GM19239 (cell line): ENCODE measurements at places on chromosomes 7 and 10.

DNA sequence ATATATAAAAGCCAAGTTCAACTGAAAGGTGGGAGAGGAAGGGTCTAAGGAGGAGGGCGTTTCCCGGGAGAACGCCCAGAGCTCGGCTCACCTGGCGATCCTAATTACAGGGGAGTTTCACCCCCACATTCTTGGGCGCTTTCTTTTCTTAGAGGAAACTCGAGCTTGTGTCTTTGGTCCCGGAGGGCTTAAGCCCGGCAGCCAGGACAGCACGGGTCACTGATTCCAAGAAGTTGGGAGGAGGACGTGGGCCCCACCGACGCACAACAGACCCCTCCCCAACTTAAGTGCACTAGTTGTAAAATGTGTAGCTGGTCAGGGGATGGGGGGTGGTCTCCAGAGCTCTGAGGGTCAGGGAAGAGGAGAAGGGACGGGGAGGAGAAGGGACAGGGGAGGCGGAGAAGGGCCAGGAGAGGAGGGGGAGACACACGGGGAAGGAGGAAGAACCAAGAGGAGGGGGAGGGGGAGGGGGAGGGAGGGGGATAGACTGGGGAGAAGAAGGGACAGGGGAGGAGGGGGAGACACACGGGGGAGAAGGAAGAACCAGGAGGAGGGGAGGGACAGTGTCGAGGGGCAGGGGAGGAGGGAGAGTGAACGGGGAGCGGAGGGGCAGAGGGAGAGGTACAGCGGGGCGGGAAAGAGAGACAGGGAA is 874 bp downstream of the BAIAP2L1 start:
- DNase-seq = no peak

DNA sequence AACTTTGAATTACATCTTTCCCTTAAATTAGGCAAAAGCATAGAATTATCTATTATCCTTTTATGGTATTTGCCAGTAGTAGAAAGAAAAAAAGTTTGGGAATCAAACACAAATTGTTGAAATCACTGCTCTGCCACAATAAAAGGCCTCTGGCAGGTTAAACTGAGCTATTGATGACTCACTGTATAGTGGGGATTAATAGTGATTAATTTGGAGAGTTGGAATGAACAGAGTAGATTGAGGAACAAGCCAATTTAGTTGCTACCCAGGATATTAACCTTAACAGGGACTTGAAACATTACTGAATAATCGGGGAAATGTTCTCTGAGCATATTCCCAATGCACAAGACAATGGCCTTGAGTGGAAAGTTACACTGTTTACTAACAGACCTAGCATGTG is 33.1 kb downstream of the MASTL start:
- no peak for DNase-seq

DNA sequence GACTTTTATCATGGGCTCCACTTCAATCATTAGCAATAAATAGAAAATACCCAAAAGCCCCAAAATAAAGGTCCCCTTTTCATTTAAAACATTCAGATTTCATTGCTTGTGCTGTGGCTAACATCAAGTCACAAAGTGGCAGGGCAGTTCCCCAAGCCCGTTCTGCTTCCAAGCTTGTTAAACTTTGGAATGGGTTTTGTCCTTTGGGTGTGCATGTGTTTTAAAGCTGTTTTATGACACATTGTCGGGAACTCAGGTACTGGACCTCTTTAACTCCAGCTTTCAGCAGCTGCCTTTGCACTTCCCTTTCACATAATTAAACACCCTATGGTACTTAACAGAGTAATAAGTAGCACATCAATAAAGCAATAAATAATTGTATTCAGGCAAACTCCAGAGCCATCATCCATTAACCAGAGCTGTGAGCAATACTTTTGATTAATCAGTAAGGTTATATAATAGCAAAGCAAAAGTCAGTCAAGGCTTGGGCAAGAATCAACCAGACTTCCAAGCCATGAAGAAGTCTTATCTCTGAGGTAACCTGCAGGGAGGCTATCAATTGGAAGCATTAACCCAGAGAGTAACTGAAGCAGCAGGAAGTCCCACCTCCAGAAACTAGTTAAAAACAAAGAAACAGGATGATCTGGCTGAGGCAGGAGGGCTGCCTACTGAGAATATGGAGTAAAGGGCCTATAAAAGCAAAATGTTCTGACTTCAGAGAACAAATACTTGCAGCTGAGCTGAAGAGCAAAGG is 56.1 kb upstream of the ARID5B start:
- no peak for DNase-seq

- DNase-seq = no peak
These were observed 16.1 kb downstream of the TRPV5 start for GRCh38 chr7:142917447-142917846.

GRCh38 chr7:45176886-45177731 is 19.5 kb downstream of the RAMP3 start:
- DNase-seq = no peak

GRCh38 chr7:28062197-28062991 is 118.2 kb downstream of the JAZF1 start:
- DNase-seq = no peak

- DNase-seq = no peak
These were observed 32.7 kb downstream of the ABCB5 start for GRCh38 chr7:20647908-20648776.

- DNase-seq = no peak
These were observed 184.9 kb downstream of the ADARB2 start for GRCh38 chr10:1552406-1552805.

DNA sequence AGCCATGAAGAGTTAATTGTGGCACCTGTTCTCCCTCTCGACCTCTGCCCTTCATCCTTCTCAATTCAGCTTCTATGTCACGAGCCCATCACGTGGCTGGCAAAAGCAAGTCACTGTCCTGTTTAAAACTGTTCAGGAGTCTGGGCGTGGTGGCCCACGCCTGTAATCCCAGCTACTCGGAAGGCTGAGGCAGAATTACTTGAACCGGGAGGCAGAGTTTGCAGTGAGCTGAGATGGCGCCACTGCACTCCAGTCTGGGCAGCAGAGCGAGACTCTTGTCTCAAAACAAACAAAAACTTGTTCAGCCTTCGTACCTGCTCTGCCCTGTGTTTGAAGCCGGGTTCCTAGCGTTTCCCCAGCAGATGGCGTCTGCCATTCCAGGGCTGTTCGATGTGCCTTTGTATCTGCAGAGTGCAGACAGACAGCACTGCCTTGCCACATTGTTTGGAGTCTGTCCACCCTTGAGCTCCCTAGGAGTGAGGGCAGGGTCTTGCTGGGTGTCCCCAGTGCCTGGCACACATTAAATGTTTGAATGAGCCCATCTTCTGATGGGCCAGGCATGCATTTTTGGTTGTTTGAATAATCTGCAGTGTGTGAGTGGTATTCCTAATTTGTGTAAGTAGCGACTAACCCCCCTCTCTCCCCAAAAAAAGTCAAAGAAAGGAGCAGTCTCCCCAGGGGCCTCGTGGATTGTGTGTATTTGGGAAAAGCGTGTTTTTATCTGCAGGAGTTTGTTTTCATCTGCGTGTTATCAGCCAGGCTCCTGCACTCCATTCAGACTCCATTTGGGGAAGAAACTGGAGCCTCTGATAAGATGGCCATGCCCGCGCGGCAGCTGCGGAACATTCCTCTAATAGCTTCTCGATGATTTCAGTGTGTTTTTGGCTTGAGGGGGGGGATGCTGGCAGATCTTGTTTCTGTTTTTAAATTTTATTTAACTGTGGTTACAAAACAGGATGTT is 61.2 kb downstream of the DNAJB6 start:
- no peak for DNase-seq

GRCh38 chr10:69749178-69750010 is 52.3 kb upstream of the COL13A1 start:
- no peak for DNase-seq

DNA sequence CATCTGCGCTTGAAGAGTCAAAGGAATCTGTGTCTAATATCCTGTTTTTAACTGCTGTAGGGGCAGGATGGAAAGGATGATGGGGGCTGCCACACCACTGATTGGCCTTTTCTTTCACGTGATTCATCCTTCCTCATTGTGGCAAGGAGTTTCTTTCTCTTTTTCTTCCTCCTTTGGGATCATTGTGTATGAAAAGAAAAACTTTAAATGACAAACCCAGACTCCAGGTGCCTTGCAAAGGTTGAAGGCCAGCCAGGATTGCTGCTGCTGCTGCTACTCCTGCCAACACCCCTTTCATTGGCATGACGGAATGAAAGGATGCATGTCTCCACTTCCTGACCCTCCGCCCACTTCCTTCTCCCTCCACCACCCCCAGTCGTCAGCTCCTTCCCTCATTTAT is 6.5 kb upstream of the OIT3 start:
- DNase-seq = no peak

DNA sequence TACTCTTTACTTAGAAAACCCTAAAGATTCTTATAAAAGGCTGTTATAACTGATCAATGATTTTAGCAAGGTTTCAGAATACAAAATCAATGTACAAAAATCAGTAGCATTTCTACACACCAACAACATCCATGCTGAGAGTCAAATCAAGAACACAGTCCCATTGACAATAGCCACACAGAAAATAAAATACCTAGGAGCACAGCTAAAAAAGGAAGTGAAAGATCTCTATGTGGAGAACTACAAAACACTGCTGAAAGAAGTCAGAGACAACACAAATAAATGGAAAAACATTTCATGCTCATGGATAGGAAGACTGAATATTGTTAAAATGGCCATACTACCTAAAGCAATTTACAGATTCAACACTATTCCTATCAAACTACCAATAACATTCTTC is 427.0 kb downstream of the KCNMA1 start:
- no peak for DNase-seq
